ENCODE measurements at places on chromosomes 13 and 19.
A peak's percentile ranks its signal among the peaks of the same experiment; 100 is the strongest.

- peak; percentile 76 for DNase-seq
Measured at GRCh38 chr19:15449620-15450527, at the start of gene WIZ. Gene WIZ, minus strand, starts transcription at chr19:15449956. Its CDS starts 1,649 bp downstream, at chr19:15448307.

DNA sequence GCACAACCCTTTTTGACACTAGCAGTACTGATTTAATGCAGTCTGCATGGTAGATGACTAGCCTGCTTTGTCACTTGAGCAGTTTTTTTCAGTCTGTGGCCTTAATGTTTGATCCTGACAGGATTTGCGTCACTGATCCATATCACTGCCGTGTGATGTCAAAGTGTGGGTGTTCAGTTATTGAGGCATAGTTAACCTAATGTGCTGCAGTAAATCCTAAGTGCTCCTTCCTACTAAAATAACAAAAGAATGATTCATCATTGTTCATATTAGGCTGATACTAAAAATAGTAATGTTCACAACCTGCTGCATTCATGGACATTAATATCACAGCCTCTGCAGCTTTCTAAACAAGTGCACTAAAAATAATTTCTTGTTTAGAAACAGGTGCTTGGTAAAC lies 121.9 kb upstream of the MLNR start:
- no peak for DNase-seq

DNA sequence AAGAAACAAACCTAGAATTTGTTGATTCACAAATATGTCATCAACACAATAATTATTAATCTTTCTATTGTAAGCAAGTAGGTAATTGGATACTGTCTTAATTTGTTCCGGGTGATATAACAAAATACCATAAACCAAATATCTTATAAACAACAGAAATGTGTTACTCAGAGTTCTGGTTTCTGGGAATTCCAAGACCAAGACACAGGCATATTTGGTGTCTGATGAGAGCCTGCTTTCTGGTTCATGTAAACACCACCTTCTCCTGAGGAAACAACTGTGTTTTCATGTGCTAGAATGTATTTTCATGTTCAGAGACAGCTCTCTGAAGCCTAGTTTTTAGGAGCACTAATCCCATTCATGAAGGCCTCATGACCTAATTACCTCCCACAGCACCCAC lies 1819.5 kb downstream of the SLITRK5 start:
- no peak for DNase-seq

DNA sequence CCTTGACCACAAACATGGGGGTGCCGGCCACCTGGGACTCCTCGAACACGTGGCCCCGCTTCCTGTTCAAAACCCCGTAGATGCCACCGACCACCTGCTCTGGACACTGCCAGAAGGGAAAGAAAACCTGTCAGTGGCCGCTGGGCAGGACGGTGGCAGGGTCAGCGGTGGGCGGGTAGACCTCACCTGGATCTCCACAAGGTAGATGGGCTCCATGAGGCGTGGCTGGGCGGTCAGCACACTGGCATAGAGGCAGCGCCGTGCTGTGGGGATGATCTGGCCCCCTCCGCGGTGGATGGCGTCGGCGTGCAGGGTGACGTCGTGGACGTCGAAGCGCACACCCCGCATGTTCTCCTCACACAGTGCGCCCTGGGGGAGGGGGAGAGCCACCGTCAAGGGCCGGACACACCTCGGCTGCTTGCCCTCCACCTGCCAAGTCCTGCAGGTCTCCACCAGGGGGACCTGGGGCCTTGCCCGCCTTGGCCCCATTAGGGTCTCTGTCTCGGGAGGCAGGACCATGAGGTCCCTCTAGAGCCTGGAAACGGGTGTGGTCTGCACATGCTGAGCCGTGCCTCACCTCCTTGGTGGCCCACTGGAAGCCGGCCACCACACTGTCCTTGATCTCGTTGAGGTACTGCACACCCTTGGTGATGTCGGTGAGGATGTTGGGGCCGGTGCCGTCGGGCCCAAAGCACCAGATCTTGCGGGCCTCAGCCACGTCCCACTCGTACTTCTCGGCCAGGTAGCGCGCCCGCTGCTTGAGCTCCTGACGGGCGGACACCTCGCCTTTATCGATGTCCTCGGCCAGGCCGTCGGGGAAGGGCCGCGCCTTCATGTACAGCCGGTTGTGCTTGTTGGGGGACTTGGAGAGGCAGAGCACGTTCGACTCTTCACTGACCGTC lies 6.6 kb upstream of the DAPK3 start:
- DNase-seq = no peak
